Activated CD4-positive, alpha-beta T cell treated with anti-CD3 and anti-CD28 coated beads, Interleukin-2, amount 10 ng/mL, durations not matched to agents 24 days and 14 days (primary cell): ENCODE measurements at places on chromosomes 16 and 17. TPM values are rescaled to one million over a fixed set of nuclear protein-coding genes. Genes with fewer than 3 reads are reported as not detected.

The PDE6G gene
- 3.7 and 5.7 TPM in 2 replicates for total RNA-seq

The CCL17 gene
- total RNA-seq: 0.66 TPM in 1 of 2 replicates, not detected in the other

The PRKAR1A gene
- 194 and 207 TPM in 2 replicates for total RNA-seq

The PRAC2 gene
- total RNA-seq: not detected in 2 replicates

The C1QL1 gene
- total RNA-seq: 0.21 and 0.42 TPM in 2 replicates

The ST6GALNAC1 gene
- total RNA-seq: 0.35 and 0.38 TPM in 2 replicates

The PPY gene
- total RNA-seq: not detected in 2 replicates

The ADCY7 gene
- 85.6 and 86.2 TPM in 2 replicates for total RNA-seq

DNA sequence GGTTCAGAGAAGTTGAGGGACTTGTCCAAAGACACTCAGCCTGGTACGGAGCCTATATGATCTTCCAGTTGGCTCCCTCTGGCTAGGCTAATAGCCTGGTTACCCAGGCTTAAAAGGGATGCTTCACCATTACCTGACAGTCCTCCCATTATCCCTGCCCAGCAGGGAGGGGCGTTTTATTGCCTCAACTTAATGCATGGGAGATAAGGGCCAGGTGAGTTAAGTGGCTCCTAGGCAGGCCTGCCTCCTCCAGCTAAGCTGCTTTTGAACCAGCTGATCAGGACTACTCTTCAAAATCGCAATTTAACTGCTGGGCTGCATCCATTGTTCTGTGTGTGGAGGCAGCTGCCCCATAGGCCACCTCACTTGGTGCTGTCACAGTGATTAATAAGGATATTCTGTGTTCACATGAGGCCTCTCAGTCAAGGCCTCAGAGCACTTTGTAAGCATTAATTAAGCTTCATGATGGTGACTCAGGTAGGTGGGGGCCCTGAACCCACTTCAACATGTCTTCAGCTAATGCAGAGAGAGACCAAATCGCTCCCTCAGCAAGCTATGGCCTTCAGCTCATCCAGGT lies 27.9 kb downstream of the SMPD3 start:
- no peak for DNase-seq

DNA sequence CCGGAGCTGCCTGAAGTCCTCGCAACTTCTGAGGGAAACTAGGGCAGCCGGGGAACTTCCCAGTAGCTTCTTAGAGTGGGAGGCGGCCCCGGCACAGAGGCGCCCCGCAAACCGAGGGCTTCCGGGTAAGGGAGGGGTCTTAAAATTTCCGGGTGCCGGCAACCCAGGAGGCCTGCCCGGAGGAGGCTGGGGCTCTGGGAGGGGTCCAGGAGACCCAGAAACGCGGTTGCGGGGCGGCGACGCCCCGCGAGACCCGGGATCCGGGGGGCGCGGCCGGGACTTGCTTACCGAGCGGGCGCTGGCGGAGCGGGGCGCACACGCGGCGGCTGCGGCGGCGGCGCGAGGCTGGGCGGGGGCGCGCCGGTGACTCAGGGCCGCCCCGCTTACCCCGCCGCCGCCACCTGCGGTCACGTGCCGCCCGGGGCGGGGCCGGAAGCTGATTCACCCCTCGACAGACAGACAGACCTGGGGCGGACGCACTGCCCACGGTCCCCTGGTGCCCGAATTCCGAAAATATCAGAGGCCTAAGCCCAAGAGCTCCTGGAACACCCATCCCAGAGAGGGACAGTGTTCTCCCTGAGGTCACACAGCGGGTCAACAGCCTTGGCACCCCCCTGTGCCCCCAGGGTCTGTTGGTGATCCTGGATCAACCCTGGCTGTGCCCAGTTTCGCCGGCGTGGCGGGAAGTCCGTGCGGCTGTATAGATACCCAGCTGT lies at the start of gene FAM83G:
TSS of gene FAM83G (minus strand) at position 344 of the 716 bp plus-strand sequence. CDS start 723 bp downstream, outside the sequence.
- peak; percentile 94 for DNase-seq

DNA sequence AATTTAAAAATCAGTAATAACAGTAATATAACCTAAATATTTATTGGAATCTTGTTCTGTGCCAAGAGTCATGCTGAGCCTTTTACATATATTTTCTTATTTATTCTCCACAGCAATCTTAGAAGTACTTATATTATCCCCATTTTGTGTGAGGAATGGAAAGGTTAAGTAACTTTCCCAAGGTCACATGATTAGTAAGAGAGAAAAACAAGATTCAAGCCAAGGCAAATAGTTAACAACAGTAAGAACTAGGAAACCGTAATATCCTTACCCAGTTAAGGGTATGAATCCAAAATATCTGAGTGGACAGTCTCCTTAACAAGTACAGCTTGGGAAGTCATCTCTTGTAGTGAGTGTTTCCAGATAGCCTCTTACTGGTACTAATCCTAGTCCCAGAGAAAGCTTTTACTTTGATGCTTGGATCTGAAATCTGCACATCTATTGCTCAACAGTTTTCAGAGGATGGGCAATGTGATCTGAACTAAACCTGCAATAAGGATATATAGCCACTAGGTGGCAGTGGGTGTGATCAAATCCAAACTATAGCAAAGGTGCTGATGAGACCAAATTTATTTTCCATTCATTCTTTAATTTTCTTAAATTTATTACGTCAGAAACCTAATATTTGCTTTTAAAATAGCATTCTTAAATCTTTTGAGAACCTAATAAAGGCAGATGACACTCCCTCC lies 23.3 kb downstream of the SHISA6 start:
- DNase-seq: no peak

DNA sequence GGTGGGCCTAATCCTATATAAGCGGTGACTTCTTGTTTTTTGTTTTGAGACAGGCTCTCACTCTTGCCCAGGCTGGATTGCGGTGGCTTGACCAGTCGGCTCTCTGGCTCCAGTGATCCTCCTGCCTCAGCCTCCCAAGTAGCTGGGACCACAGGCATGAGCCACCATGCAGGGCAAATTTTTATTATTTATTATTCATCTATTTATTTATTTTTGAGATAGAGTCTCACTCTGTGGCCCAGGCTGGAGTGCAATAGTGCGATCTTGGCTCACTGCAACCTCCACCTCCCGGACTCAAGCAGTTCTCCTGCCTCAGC lies 4.7 kb upstream of the RNF213 start:
- DNase-seq: no peak

GRCh38 chr17:81536299-81537290 lies 8.4 kb downstream of the FSCN2 start:
- DNase-seq: no peak

GRCh38 chr17:47808036-47808829 lies 13.4 kb downstream of the OSBPL7 start:
- DNase-seq: no peak

DNA sequence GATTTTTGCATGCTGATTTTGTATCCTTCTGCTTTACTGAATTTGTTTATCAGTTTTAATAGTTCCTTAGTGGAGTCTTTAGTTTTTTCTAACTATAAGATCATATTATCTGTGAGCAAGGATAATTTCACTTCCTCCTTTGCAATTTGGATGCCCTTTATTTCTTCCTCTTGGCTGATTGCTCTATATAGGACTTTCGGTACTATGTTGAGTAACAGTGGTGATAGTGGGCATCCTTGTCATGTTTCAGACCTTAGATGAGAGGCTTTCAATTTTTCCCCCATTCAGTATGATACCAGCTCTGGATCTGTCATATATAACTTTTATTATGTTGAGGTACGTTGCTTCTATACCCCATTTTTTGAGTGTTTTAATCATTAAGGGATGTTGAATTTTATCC lies 224.5 kb upstream of the CNTNAP4 start:
- DNase-seq: no peak

DNA sequence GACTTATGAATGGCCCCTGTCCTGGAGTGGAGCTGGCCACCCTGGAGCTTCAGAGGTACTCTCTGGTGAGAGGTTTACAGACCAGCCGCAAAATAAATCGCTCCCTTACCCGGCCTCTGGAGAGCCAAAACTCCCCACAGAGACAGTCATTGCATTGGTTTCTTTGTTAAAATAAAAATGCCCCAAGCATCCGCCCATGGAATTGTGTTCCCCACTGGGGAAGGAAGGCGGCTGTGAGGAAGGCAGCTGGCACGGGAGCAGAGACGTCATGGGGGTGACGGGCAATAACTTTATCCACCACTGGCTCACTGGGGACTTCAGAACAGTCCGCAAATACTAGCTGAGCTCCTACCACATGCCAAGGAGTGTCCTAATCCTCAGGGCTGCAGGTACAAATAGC lies 266.2 kb upstream of the FOXF1 start:
- DNase-seq: no peak

- DNase-seq: no peak
Observed at GRCh38 chr17:9294661-9295210, 273.4 kb downstream of the NTN1 start.

- DNase-seq: peak; percentile 90
Observed at GRCh38 chr16:75097941-75098901, 18.4 kb downstream of the LDHD start.

DNA sequence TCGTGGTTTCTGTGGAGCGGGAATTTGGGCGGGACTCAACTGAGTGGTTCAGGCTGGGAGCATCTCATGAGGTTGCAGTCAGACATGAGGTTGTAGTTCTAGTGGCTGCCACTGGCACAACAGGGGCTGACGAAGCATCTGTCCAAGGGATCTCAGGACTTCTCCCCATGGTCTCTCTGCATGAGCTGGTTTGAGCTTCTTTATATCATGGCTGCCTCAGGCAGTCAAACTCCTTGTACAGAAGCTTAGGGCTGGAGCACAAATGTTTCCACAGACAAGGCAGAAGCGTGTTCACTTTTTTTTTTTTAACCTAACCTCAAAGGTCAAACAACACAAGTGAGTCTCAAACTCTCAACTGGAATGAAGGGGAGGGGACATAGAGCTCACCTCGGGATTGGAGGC lies 243.3 kb downstream of the MSI2 start:
- DNase-seq: no peak

DNA sequence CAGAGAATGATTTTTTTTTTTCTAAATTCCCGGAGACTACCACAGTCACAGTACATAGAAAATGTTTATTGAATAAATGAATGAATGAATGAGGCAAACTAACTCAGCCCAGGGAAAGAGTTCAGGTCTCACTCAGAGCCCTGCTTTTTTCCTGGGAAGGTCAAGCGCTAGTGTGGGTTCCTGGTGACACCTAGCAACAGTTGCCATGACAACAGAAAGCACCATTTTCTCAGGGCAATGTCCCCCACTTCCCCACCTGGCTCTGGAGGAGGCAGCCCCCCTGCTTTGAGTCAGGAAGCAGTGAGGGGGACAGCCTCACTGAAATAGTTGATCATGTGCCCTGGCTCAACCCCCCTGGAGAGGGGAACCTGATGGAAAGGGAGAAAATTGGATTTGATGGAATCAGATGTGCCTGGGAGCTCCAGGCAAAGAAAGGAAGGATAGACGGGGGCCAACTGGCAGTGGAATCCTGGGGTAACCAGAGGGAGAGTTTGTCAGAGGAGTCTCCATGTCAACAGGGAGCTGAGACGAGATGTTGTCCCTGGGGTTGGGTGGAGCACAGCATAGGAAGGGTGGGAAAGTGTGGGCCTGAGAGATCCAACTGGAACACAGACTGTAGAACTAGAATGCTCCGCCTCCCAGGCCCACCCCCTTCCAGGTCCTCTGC lies 242.2 kb upstream of the CCL2 start:
- no peak for DNase-seq

DNA sequence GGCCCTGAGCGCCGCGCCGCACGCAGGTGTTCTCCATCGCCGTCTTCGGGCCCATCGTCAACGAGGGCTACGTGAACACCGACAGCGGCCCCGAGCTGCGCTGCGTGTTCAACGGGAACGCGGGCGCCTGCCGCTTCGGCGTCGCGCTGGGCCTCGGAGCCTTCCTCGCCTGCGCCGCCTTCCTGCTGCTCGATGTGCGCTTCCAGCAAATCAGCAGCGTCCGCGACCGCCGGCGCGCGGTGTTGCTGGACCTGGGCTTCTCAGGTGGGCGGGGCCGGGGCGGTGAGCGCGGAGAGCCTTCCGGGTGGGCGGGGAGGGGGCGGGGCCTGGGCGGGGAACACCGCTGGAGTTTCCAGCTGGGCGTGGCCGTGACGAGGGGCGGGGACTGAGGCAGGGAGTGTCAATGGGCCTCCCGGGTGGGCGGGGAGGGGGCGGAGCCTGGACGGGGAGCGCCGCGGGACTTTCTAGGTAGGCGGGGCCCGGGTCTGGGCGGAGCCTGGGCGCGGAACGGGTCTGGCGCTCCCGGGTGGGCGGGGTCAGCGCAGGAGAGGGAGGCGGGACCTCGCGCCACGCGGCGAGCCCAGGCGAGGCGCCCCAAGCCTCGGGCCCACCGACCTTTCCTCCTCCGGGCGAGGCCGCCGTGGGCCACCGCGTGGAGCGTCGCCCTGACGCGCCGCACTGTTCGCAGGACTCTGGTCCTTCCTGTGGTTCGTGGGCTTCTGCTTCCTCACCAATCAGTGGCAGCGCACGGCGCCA lies 2.4 kb downstream of the SYNGR3 start:
- peak; percentile 98 for DNase-seq

DNA sequence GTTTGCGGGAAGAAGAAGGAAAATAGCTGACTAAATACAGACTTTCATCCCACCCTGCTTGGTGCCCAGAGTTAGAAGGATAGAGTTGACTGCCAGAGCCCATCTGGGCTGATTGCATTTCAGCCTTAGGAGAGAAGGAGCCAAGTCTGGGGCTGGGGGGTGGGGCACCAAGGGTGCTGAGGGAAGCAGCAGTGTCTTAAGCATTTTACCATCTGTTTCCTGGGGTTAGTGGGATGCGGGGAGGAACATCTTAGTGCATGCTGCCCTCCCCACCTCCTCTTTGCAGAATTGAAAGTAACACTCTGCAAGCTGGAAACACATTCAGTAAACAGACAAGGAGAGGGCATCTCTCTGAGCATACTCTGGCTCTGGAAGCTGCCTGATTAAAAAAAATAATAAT lies 1.5 kb upstream of the ARL5C start:
- DNase-seq: peak; percentile 68

- DNase-seq: no peak
Observed at GRCh38 chr17:82101301-82101715, 3.3 kb upstream of the FASN start.

GRCh38 chr16:48504216-48504615 lies 105.8 kb downstream of the N4BP1 start:
- DNase-seq: no peak

GRCh38 chr17:19348081-19348650 lies 14.4 kb downstream of the B9D1 start:
- no peak for DNase-seq

DNA sequence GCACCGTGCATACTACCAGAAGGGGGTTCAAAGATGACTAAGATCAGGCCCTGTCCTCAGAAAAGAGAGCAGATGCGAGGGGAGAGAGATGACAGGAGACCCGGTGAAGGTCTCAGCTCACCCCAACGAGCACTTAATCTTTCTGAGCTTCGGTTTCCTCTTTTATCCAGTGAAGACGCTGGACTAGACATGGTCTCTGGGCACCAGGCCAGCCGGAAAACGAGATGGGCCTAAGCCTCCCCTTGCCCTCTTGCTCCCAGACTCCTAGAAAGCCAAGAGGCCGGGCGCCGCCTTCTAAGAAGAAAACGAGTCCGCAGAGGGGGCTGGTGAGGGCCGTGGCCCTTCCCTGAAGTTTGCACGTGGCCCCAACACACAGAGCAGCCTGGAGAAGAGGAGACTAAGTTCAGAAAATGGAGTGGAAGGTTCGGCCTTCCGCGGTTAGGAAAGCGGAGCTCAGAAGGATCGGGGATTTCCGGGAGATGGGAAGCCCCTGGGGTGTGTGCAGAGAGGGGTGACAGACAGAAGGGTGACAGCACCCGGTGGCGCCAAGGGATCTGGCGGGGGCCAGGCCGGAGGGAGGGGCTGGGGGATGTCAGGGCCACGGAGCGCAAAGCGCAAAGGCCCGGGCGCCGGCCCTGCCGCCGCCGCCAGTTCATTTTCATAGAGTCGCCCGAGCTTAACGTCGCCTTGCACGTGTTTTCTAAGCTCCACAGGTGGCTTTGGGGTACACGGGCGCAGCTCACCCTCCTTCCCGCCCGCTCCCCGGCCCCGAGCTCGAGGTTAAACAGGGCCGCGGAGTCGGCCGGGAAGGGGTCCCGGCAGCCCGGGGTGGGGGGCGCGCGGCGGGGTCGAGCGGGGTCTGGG lies 42.1 kb upstream of the BHLHA9 start:
- peak; percentile 64 for DNase-seq
